Activated CD4-positive, alpha-beta T cell treated with anti-CD3 and anti-CD28 coated beads, Interleukin-2, Interleukin-6, amounts not matched to agents 100 ng/mL and 50 ng/mL, durations not matched to agents 16 hours and 8 hours (primary cell): ENCODE measurements at places on chromosomes 2 and 18.
A peak's percentile ranks its signal among the peaks of the same experiment; 100 is the strongest.

DNA sequence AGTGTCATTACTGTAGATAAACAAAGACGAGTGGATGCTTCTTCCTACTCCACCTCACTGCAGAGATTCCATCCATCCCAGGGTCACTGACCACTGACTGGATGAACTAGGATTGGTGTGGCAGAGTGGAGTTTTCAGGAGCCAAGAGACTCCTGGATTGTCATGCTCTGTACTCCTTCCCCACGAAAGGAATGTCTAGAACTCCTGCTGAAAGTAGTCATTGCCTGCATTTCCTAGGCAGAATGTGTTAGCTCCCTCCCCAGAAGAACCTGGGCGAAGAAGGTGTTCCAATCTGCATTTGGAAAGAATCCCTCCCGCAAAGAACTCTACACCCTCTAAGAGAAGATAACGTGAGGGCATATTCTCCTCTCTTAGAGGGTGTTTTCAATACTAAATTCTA is 6.2 kb downstream of the PAX8 start:
- no peak for DNase-seq

DNA sequence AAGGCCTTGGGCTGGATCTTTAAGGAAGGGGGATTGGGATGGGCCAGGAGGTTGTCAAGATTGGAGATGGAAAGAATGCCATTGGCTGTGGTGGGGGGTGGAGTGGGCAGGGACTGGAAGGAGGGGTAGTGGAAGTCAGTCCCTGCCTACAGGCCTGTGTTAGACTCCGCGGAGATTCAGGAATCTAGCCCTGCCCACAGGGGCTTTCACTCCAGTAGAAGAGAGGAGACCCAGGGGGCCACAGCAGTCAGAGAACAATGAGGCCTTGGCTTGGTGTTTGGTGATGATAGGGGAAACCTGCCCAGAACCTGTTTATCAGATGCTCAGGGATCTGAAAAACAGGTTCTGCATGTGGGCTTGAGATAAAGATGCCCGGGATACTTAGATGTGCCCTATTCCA is 6.1 kb downstream of the STEAP3 start:
- no peak for DNase-seq

DNA sequence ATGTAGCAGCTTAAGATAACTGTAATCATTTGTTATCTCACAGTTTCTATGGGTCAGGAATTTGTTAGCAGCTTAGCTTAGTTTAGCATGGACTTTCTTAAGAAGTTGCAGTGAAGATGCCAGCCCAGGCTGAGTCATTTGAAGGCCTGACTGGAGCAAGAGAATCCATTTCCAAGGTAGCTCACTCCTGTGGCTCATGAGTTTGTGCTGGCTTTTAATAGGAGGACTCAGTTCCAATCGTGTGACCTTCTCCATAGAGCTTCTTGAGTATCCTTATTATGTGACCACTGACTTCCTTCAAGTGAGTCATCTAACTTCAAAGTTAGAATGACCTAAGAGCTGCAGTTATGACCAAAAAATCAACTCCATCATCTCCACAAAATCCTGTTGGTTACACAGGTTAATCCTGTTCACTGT is 1.4 kb downstream of the GPATCH11 start:
- DNase-seq: peak; percentile 40

DNA sequence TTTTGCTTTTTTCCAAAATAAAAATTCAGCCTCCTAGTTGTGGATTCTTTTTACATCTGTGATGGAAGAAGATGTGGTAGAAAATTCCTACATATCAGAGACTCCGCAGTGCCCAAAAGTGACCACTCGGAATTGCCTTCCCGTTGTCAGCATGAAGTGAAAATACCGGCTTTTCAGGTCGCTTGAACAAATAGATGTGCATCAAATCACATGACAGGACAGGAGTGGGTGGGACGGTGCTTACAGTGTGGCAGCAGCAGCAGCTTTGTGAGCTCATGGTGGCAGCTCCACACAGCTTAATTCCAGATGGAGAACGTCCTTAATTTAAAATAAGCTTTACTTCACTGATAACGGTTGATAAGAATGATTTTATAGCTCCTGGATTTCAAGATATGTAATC is 20.3 kb downstream of the SALL3 start:
- no peak for DNase-seq

- peak; percentile 52 for DNase-seq
These were observed 76.8 kb downstream of the LIMS1 start for GRCh38 chr2:108611021-108611420.

DNA sequence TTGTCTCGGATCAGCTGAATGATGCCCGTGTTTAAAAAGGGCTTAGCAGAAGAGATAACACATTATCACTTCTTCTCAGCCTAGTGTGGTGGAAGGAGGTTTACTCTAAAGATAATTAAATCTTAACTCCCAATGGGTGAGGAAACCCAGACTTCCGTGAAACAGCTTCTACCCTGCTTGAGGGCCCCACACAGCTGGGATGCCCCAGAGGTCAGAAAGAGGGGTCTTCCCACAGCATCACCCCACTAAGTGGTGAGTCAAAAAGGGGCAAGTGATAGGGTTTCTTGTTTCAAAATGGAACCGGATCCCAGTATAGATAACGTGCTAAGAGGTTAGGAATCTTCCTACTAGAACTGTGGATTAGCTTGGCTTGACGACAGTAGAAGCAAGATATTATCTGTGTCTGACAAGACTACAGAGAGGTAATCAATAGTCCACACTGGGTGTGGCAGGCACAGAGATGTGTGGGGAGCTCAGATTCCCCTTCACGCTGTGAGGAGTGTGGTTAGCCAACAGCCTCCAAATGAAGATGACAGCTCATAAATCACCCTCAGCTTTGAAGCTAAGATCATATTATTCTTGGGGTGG is 129.6 kb upstream of the COPS8 start:
- peak; percentile 28 for DNase-seq

DNA sequence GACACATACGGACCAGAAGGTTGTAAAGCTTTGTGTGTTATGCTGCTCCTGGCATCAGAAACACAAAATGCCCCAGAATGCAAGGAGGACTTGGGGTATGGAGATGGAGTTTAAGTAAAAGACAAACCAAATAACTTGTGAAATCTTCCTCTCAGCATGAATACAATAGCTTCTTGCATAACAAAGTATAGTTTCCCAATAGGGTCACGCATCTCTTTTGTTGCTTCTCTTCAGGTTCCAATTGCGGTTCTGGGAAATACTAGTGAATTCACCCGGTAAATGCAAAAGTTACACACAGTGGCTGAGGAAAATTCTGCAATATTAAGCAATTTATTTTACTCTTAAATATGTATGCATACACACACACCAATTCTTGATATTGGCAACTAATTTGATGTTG is 339.2 kb upstream of the EPHA4 start:
- DNase-seq: no peak

DNA sequence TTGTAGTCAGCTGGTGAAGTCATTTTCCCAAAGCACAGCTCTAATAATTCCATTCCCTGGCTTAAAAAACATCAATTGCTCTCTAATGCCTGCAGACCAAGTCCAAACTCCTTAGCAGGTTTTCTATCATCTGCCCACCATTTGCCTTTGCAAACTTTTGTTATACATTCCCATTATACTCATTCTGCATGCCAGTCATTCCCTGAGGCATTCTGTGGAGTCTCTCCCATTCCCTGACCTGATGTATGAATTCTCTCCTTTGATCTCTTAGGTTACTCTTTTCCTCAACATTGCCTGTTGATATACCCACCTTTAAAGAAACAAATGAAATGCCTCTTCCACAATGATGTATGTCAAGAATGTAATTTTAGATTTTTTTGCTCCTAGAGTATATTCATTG is 852.0 kb upstream of the FSHR start:
- DNase-seq: no peak

GRCh38 chr2:210099940-210100339 is 71.3 kb downstream of the KANSL1L start:
- no peak for DNase-seq

GRCh38 chr2:177422271-177422670 is 29.7 kb downstream of the AGPS start:
- DNase-seq: no peak

- DNase-seq: peak; percentile 55
These were observed 185.9 kb upstream of the CCDC150 start for GRCh38 chr2:196453613-196454047.

- no peak for DNase-seq
These were observed 170.7 kb downstream of the CYRIA start for GRCh38 chr2:16494836-16495508.

DNA sequence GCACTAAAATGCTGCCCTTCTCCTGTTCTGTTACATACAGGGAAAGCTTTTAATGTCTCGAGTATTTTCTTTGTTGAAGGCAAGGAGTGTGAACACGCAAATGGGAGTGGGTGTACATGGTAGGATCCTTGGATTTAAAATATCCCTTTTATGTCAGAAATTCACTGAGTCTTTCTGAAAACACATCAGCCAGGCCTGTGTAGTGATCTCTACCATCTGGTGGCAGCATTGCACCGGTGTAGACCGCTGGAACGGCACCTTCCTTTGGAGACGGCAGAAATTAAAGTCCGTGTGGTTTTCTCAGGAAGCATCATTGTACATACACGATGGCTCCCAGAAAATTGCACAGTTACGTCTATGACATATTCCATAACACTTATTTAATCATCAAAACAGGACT is 515.8 kb downstream of the GALR1 start:
- DNase-seq: peak; percentile 30

DNA sequence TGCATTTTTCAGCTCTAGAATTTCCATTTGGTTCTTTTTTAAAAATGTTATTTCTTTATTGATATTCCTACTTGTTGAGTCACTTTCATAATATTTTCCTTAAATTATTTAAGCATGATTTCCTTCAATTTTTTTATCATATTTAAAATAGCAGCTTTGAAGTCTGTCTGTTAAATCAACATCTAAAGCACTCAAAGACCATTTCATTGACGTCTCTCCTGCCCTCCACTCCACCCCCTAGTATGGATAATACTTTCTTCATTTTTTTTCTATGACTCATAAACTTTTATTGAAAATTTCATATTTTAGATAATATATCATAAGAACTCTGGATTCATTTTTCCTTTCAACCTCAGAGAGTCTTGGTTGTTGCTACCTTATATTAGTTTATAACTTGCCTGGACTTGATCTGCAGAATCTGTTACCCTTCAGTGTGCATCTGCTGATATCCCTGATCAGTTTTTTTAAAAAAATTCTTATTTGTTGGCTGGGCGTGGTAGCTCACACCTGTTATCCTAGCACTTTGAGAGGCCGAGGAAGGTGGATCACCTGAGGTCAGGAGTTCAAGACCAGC is 59.0 kb upstream of the ZNF396 start:
- DNase-seq: no peak

DNA sequence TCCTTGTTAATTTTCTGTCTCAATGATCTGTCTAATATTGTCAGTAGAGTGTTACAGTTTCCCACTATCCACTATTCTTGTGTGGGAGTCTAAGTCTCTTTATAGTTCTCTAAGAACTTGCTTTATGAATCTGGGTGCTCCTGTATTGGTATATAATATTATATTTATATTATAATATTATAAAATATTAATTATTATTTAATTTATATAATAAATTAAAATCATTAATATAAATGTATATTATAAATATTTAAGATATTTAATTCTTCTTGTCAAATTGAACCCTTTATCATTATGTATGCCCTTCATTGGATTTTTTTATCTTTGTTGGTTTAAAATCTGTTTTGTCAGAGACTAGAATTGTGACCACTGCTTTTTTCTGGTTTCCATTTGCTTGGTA is 1950.2 kb upstream of the LRRTM1 start:
- DNase-seq: no peak

GRCh38 chr2:224612578-224612977 is 27.4 kb upstream of the CUL3 start:
- no peak for DNase-seq

GRCh38 chr2:29206941-29207340 is 91.7 kb downstream of the CLIP4 start:
- no peak for DNase-seq

DNA sequence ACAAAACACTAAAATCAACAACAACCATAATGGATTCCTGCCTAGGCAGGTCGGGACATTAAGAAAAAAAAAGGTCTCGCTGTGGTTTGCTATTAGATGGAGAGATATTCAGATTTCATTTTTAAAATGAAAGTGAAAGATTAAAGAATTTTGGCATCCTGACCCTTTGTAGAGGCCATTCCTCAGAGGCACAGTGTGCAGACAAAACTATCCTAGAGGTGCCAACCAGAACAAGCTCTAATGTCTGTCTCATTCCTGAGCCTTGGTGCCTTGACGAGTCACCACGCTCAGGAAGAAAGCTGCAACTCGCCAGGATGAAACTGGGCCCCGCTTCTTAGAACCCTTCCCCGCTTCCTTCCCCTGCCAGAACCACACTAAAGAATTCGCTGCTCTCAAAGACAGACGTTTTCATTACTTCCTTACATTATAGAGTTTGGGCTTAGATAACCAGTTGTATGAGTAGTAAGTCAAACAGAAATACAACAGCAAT is 156.0 kb downstream of the TGIF1 start:
- DNase-seq: peak; percentile 70

- DNase-seq: no peak
These were observed 52.0 kb upstream of the HAAO start for GRCh38 chr2:42844366-42844765.

DNA sequence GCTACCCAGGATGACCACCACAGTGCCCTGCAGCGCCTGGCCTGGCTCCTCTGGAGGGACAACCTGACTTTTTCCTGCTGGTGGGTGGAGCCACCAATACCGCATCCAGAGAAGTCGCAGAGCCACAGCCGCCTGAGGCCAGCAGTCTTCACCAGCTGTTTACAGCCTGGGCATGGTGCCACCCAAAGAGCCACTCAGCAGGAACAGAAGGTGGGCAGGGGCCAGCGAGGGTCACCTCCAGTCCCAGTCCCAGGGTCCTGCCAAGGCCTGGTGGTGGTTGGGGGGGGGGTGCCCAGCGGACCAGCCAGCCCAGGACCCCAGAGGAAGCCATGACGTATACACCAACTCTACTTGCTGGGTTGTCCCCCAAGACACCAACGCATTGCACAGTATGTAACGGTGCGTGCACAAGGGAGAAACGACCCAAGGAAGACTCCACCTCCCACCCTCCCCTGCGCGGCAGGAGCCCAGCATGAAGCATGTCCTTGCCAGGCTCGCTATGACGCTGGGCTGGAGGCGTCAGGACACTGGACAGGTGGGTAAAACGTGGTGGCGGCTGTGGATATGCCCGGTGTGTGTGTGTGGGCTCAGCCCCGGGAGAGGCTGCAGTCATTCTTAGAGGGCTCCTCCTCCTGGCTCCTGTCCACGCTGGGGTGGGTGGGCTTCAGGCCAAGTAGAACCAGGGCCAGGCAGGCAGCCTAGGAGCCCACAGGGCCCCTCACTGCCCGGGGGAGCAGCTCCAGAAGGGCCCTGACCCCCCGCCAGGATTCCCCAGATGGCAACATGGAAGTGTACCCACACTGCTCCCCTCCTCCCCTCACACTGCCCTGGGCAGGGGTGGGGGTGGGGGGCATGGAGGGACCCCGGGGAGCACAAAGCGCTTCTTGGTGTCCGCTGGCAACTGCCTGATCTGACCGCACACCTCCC is 49.3 kb downstream of the HS6ST1 start:
- no peak for DNase-seq

DNA sequence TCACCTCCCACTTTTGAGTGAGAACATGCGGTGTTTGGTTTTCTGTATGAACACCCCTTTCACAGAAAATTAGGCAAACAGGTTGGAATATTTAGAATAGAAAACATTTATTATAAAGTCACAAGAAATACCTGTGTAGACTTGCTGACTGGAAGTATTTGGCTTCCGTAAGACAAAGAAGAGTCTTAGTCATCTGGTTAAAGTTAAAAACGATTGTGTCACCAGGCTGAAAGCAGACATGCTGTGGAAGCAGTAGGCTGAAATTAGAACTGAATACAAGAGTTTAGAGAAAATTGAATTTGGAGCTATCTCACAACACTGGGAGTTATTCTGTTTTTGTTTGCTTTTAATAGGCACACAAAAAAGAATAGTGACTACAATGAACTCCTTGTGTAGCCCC is 16.2 kb upstream of the CLASP1 start:
- no peak for DNase-seq

- no peak for DNase-seq
These were observed 360.5 kb upstream of the NT5C1B start for GRCh38 chr2:18949871-18950270.
